ENCODE measurements at places on chromosomes 3 and 15.

DNA sequence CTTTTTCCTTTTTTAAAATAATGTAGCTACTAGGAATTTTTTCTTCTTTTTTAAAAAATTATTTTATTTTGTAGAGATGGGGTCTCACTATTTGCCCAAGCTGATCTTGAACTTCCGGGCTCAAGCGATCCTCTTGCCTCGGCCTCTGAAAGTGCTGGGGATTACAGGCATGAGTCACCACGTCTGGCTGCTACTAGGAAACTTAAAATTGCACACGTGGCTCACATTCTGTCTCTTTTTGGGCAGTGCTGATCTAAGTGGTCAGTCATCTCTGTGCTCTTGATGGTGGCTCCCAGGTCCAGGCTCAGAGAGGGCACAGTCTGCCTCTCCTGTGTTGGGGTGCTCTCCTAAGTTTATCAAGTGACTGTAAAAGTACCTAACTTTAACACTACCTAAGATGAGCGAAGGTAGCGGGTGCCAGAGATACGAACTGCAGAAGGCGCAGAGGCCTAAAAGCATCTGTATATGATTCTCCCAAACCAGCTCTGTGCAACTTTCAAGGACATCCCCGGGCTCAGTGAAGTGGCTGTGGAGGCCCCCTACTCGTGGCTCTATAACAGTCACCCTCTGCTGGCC is 52.9 kb upstream of the SEC13 start:
- DNase-seq, result no peak

- DNase-seq, result no peak
Measured at GRCh38 chr3:169836078-169836941, 23.6 kb upstream of the LRRC34 start.

DNA sequence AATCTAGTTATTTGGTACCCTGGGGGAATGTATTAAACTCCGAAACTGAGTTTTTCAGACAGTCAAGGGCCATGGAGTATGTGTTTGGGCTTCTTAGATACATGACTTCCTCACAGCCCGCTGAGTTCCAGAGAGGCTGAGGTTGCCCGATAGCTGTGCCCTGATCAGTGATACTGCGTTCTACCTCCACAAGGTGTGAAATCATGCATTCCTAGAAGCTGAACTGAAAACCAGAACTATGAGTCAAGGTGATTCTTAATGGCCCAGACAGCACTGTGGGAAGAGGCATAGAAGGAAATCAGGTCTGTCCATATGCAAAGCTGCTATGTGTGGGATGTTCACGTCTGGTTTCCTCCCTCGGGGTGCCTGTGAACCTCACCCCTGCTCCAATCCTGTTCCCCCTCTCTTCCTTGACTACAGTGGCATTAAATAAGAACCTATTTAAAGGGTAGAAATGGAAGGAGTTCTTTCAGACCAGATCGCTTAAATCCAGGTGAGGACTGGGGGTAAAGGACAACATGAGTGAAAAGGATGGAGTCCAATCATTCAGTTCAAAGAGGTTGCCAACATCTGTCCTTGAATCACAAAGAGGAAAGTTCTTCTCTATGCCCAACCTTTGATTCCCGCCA is 74.3 kb downstream of the MYO1E start:
- no peak for DNase-seq

- DNase-seq, result no peak
Measured at GRCh38 chr3:23809840-23810342, 4.1 kb downstream of the UBE2E1 start.

GRCh38 chr3:151395806-151396205 is 11.3 kb upstream of the P2RY12 start:
- no peak for DNase-seq

DNA sequence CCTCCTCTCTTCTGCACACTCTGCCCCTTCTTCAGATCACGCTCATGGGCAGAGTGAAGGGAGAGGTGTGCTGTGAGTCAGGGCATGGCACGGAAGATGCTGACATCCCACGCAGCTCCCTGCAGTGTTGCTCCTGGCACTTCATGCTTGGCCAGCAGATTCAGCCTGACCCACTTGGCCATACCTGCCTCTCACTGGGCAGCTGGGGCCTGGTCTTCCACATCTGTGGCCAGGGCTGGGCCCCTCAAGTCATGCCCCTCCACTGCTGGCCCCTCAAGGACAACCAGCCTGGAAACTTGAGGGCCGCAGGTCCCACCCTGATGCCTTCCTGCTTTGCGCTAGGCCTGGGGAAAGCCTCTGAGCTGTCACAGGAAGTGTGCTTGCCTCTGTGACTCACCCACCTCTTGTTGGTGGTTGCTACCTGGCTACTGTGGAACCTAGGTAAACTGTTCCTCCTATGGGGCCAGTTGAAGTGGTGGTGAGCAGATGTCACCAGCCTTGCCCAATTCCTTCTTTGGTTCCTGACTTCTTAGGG is 48.7 kb downstream of the BSN start:
- DNase-seq, result no peak

DNA sequence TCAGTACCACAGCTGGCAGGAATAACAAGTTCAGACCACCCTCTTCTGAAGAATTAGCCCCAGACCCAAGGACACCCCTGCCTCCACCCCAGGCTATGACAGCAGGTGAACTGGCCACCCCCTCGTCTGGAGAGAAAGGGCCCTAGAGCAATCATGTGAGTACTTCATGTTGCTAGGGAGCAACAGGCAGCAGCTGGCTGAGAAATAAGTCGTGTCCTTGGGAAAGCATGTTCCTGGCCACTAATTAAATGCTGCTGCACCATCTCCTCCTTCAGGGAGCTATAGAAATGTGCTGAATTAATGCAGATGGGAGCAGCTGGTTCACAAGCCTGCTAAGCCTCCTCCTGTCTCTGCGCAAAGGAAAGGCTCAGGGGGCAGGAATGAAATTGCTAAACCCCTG is 31.5 kb downstream of the MRPS11 start:
- DNase-seq, result peak; percentile 49

- DNase-seq, result no peak
Measured at GRCh38 chr15:78291698-78292097, 7.7 kb downstream of the SKIC8 start.

Data from retina (tissue), 1 donor.